Skin of body (tissue), 3 donors: ENCODE measurements at places on chromosomes 4 and X. TPM values are rescaled to one million over a fixed set of nuclear protein-coding genes. Genes with fewer than 3 reads are reported as not detected.

The DUX4 gene
- not detected for total RNA-seq

GRCh38 chr4:86769794-86770193 is 79.4 kb downstream of the SLC10A6 start:
- DNase-seq: no peak

GRCh38 chrX:13028871-13029636 is 15.4 kb downstream of the FAM9C start:
- peak; percentile 16 for DNase-seq

GRCh38 chr4:116328261-116328860 is 757.0 kb downstream of the TRAM1L1 start:
- no peak for DNase-seq

DNA sequence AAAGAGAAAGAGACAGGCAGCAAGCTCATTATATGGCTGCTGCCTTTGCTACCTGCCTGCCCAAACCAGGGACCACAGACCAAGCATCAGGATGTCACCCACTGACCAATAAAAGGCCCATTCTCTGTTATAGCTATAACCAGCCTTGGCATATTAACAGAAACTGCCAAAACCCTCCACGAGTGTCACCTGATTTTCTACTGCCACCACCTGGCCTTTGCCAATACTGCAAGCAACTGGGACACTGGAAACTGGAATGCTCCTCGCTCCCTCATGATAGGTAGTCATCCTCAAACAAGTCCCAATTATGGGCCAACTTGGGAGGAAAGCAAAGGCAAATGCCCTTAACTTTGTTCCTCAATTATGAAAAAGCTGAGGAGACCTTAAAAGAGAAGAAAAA is 76.0 kb downstream of the SPIN4 start:
- no peak for DNase-seq

DNA sequence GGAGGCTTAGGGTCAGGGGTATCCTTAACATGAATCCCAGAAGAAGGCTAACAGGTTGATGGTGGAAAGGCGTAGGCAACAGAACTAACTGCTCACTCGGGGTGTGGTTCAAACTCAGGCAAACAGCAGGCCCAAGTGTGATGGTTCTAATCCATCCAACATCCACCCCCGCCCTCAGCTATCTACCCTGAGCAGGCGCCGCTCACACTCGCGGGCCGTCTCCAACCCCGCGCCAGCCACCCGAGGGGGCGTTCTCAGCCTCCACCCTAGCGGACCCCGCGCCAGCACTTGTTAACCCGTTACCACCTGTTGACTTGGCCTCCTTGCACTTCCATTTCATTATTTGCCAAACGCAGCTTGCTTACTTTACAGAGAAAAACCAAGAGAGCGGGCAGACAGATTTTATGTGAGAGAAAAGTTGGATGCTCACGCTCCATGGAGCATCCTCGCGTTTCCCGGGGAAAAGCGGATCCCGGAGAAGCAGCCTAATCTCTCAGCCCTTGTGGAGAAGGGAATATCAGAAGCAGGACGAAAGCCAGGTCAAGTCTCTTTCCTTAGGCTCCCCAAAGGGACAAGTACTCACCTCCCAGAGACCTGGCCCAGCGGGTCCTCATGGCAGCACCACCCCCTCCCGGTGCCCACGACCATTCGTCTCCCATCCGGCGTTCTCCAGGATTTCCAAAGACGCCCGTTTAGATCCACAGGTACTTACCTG is 773 bp downstream of the SNCA start:
- DNase-seq: no peak

DNA sequence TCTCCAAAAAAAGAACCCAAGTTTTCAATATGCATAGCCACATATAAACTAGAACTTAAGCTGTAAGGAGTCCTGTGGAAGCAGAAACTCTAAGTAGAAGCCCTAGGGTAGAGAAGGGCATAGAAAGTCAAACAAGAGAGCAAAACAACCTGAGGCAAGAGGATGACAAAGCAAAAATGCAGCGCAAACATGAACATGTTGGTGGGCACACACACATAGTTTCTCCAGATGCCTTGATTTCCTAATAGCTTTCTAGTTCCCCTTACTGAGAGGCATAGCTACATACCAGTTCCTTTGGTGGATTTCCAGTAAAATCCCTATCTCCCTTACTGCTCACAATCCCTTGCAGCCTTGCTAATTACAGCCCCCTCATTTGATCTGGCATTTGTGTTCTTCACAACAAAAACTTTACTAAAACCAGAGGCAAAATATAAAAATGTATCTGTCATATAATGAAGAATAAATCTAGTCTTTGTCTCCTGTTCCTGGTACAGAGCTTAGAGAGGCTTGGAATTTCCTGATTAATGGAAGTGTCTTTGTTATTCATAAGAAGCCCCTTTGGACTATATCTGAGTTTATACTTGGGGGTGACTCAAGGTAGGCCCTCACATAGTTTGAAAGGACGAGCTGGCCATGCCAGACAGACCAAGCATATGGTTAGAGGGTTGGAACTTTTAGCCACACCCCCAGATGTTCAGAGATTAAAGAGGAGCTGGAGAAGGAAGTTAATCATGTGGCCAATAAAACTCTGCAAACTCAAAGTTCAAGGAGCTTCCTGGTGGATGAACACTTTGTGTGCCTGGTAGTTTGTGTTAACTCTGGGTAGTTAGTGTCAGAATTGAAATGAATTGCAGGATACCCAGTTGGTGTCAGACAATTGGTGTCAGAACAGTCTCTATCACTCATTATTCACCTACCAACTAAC is 52.7 kb upstream of the ZCCHC13 start:
- DNase-seq: no peak
